ENCODE measurements at places on chromosomes 12 and 14. TPM values are rescaled to one million over a fixed set of nuclear protein-coding genes. Genes with fewer than 3 reads are reported as not detected.

The RHNO1 gene
- 50.3 TPM for total RNA-seq

The DNAH10 gene
- 0.34 TPM for total RNA-seq

GRCh38 chr12:13177373-13177772 lies 19.2 kb upstream of the EMP1 start:
- H3K4me3 ChIP-seq, result no peak overlapping the region
- peaks cover 37% of the 10 kb centered on the region for H3K27me3 ChIP-seq
- H3K27ac ChIP-seq, result no peak overlapping the region
- H3K36me3 ChIP-seq, result no peaks in the 10 kb centered on the region
- DNase-seq, result no peak

- no peaks in the 10 kb centered on the region for H3K4me1 ChIP-seq
- DNase-seq, result no peak
- H3K4me3 ChIP-seq, result no peak overlapping the region
- no peak overlapping the region for H3K27ac ChIP-seq
- no peaks in the 10 kb centered on the region for H3K27me3 ChIP-seq
- peaks cover 21% of the 10 kb centered on the region for H3K36me3 ChIP-seq
These were observed 40.6 kb upstream of the LRTM2 start for GRCh38 chr12:1779783-1780182.

The POTEM gene
- not detected for total RNA-seq

DNA sequence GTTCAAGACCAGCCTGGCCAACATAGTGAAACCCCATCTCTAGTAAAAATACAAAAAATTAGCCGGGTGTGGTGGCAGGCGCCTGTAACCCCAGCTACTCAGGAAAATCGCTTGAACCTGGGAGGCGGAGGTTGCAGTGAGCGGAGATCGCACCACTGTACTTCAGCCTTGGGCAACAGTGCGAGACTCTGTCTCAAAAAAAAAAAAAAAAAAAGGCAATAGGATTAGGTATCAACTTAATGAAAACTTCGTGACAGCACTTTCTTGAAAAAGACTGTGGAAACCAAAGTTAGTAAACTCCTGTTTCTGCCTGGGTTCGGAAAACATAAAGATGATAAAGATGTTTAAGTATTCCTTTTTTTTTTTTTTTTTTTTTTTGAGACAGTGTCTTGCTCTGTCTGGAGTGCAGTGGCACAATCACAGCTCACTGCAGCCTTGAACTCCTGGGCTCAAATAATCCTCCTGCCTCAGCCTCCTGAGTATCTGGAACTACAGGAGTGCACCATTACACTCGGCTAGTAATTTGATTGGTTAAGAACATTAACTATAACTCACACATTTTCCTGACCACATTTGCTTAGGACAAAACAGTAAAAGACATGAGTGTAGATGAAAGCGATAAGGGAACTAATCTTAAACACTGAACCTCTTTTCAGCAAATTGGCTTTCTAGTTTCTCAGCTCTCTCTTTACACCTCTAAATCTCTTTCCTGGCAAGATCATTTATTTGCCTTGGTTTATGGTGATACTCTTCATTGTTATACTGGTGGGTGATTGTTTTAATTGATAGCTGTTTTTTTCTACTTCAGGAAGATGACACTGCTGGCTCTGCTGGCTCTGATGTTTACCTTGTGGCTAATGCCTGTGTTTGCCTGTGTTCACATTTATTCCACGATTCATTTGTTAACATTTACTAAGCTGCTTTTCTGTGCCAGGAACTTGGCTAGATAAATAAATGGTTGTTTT lies 15.8 kb downstream of the HIF1A start:
- no peaks in the 10 kb centered on the region for H3K27me3 ChIP-seq
- H3K4me3 ChIP-seq, result peak overlapping the region; percentile 15
- H3K36me3 ChIP-seq, result peaks cover 31% of the 10 kb centered on the region
- H3K27ac ChIP-seq, result peak overlapping the region; percentile 31
- DNase-seq, result no peak

GRCh38 chr12:33581613-33582122 lies 142.0 kb upstream of the SYT10 start:
- H3K4me1 ChIP-seq, result no peaks in the 10 kb centered on the region
- no peaks in the 10 kb centered on the region for H3K36me3 ChIP-seq
- H3K27me3 ChIP-seq, result no peaks in the 10 kb centered on the region
- H3K27ac ChIP-seq, result no peak overlapping the region

DNA sequence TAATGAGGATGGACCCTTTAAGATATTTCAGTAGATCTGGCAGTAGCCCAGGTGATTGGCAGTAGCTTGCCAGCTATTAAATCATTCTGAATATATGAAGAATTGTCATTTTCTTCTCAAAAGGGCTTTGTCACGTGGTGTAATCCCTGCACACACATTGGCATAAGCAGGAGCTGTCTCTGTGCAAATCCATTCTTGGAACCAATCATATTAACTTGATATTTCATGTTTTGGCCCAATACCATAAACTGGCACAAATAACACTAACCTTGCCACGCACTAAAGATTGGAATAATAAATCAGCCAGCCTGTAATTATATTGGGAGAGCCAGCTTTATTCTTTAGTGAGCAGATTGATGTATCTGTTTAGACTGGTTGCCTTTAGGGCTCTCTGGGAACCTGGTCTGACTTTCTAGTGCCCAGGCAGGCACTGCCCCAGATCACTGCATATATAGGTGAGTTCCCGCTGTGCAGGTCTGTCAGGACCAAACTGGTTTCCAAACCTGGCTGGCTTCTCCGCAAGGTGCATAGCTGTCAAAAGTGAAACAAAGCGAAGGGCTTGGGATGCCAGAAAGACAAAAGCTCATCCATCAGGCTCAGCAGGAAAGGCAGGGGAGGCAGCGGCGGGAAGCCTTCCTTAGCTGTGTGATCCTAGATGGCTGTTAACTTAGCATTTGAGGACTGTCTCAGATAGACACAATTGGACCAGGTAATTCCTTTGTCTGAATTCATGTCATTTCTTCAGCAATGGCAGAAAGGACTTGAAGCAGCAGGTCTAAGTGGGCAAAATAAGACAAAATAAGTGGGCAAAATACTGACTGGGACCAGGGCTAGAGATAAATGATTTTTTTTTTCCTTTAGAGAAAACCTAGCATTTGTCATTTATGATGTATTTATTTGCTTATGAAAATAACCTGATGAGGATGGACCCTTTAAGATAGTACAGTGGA lies 128.8 kb upstream of the DYRK2 start:
- H3K27me3 ChIP-seq, result no peaks in the 10 kb centered on the region
- peaks cover 3% of the 10 kb centered on the region for H3K36me3 ChIP-seq
- no peak overlapping the region for H3K27ac ChIP-seq
- peaks cover 18% of the 10 kb centered on the region for H3K4me1 ChIP-seq
- no peak overlapping the region for H3K4me3 ChIP-seq

The TMEM52B gene
- not detected for total RNA-seq

- H3K36me3 ChIP-seq, result peaks cover 16% of the 10 kb centered on the region
- no peaks in the 10 kb centered on the region for H3K27me3 ChIP-seq
- H3K4me3 ChIP-seq, result no peak overlapping the region
- DNase-seq, result no peak
- peaks cover 6% of the 10 kb centered on the region for H3K4me1 ChIP-seq
These were observed 43.2 kb upstream of the BBS10 start for GRCh38 chr12:76391461-76391860.

The RPGRIP1 gene
- not detected for total RNA-seq

DNA sequence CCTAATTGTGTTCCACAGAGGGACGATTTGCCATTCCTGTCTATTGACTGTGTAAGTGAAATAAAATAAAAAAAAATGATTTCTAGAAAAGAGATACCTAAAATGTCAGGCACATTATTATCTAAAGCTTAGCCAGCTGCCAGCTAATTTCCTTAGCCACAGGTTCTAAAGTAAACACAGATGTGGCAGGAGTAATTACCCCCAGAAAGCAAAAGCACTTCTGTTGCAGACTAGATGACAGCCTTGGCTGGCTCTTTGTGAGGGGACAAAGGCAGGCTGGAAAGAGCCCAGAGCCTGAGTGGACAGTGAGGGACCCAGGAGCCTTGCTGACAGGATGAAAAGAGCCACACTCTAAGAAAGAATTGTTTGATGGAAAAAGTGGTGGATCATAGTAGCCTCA lies 418.1 kb downstream of the LRIG3 start:
- DNase-seq, result no peak
- no peaks in the 10 kb centered on the region for H3K4me1 ChIP-seq
- no peak overlapping the region for H3K4me3 ChIP-seq
- no peaks in the 10 kb centered on the region for H3K27me3 ChIP-seq

DNA sequence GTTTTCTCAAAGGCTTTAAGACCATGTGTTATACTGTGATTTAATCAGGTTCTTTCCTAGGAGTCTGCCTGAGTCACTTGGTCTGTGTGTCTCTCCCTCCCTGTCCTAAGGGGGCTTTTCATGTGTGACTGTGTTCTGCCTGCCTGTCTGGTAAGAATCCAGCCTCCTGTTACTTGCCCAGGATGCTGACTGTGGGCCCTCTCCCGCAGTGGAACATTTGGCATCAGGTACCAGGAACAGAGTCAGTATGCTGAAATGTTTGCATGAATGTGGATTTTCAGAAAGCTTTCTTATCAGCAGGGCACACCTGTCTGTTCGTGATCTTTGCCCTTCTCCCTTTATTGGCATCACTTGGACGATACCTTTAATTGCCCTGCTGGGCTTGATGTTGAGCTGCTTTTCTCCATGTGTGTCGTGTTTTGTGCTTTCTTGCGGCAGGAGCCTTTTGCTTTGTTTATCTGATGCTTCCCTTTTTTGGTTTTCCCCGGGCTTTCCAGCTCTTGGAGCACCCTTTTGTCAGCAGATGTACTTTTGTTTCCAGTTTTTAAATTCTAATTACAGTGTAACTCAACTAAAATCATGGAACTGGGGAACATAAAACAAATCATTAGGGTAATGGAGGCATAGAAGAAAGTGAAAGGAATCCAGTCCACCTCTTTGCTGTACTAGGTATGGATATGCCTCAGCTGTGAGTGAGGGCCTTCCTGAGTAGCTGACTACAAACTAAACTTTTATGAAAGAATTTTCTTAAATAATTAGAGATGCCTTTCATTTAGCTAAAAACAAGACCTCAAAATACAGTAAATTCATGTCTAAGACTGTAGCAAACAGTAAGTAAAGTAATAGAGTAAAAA lies 72.5 kb downstream of the TRAF3 start:
- no peak for DNase-seq
- peaks cover 13% of the 10 kb centered on the region for H3K36me3 ChIP-seq
- peak overlapping the region; percentile 10 for H3K27ac ChIP-seq
- H3K4me3 ChIP-seq, result no peak overlapping the region
- H3K4me1 ChIP-seq, result peaks cover 10% of the 10 kb centered on the region

The ACVR1B gene
- total RNA-seq, result 10.2 TPM

DNA sequence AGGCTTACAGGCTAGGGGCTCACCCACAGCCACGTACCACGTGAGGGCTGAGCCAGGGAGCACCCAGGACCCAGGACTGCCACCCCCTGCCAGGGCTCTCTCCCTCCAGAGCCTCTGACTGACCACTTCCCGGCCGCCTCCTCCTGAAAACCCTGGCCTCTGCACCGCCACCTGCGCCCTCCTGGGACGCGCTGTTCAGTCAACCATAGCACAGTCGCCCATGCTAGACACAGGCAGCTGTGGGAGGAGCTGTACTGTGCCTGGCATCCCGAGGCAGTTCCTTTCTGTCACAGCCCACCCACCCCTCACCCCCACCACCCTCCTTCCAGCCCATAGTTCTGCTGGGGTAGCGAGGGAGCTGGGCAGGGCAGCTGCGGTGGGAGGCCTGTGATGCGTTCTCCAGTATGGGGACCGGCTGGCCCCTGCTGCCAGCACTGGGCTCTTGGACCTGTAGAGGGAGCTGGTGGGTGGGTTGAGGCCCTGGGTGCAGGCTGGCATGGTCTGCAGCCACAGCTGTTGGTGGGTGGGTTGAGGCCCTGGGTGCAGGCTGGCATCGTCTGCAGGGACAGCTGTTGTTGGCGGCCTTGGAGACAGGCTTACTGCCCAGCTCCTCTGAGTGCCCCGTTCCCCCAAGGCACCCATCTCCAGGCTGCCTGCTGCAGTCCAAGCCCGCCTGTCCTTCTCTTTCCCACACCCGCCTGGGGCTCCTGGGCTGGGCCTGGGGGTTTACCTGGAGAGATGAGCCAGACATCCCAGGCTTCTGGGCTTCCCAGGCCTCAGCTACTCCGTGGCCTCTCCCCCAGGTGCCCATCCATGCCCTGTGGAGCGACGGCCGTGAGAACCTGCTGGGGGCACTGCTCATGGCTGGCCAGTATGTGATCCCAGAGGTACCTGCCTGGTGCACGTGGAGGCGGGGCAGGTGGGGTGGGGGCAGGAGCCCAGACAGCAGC lies 11.5 kb downstream of the ASPG start:
- H3K4me3 ChIP-seq, result no peak overlapping the region
- H3K27ac ChIP-seq, result no peak overlapping the region
- DNase-seq, result no peak
- H3K4me1 ChIP-seq, result peaks cover 4% of the 10 kb centered on the region

The SAMD15 gene
- not detected for total RNA-seq

DNA sequence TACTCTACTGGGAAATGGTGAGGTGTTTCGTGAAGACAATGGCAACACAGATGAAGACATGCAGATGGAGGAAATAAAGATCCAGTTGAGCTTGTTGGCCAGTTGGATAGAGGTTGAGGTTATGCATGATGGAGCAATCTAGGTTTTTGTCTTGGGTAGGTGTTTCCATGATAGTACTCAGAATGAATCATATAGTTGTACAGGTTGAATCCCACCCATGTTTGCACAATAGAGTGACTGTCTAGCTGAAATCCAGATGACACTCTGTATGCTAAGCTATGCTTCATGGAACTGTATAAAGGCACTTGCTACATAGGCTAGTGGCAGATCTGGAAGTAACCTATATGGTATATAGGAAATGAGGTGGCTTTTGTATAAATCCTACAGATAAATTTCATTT lies 264.9 kb downstream of the NAV3 start:
- H3K27ac ChIP-seq, result no peak overlapping the region
- no peaks in the 10 kb centered on the region for H3K27me3 ChIP-seq
- H3K4me1 ChIP-seq, result no peaks in the 10 kb centered on the region
- H3K36me3 ChIP-seq, result no peaks in the 10 kb centered on the region
- H3K4me3 ChIP-seq, result no peak overlapping the region

DNA sequence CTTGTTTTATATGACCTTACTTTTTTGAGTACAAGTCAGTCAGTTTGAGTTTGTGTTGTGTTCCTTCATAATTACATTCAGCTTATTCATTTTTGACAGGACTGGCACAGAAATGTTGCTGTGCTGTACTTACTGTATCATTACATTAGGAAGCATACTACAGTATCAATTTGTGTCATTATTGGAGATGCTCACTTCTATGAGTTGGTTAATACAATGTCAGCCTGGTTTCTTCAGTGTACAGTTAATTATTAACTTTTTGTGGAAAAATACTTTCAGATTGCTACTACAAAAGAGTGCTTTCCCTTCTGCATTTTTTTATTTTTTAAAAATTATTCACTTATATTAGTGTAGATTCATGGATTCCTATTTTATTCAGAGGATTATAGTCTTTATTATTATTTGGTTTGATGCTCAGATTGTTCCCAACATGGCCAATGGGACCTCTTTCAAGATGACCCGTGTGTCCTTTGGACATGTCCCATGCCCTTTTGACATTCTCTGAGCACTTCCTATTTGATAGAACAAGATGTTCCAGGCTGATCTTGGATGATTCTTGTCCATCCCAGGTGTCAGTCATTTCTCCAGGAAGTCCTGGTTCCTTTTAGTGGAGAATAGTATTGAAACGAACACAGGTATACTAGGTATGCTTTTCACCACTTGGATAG lies 66.6 kb downstream of the MON2 start:
- H3K4me1 ChIP-seq, result peaks cover 3% of the 10 kb centered on the region
- peaks cover 28% of the 10 kb centered on the region for H3K36me3 ChIP-seq
- no peak for DNase-seq
- no peaks in the 10 kb centered on the region for H3K27me3 ChIP-seq
- H3K27ac ChIP-seq, result no peak overlapping the region

- no peak for DNase-seq
- H3K27me3 ChIP-seq, result no peaks in the 10 kb centered on the region
- peaks cover 14% of the 10 kb centered on the region for H3K36me3 ChIP-seq
- no peak overlapping the region for H3K27ac ChIP-seq
These were observed 30.5 kb upstream of the LMNTD1 start for GRCh38 chr12:25583545-25583944.

The E2F7 gene
- 15.0 TPM for total RNA-seq

Data from activated naive CD8-positive, alpha-beta T cell treated with anti-CD3 and anti-CD28 coated beads, Interleukin-2, amount 10 ng/mL, durations not matched to agents 7 days and 5 days (primary cell).